GM12878 (cell line): ENCODE measurements at places on chromosomes 1 and 21. TPM values are rescaled to one million over a fixed set of nuclear protein-coding genes. Genes with fewer than 3 reads are reported as not detected.

The C1orf174 gene
- 26.2 and 32.2 TPM in 2 replicates for polyA plus RNA-seq

The DUSP10 gene
- polyA plus RNA-seq: 27.7 and 27.8 TPM in 2 replicates

The DNM3 gene
- 0.07 and 0.13 TPM in 2 replicates for polyA plus RNA-seq

The CERS2 gene
- 61.5 and 64.8 TPM in 2 replicates for polyA plus RNA-seq

The INSRR gene
- not detected in 2 replicates for polyA plus RNA-seq

The RIT1 gene
- polyA plus RNA-seq: 12.4 and 17.6 TPM in 2 replicates

The KIF14 gene
- 12.2 and 12.9 TPM in 2 replicates for polyA plus RNA-seq

GRCh38 chr1:91311672-91312071, 93.0 kb downstream of the HFM1 start:
- DNase-seq: no peak
- no peaks in the 10 kb centered on the region for H3K36me3 ChIP-seq
- H3K27me3 ChIP-seq: no peaks in the 10 kb centered on the region
- H3K27ac ChIP-seq: no peak overlapping the region
- H3K4me3 ChIP-seq: no peak overlapping the region

DNA sequence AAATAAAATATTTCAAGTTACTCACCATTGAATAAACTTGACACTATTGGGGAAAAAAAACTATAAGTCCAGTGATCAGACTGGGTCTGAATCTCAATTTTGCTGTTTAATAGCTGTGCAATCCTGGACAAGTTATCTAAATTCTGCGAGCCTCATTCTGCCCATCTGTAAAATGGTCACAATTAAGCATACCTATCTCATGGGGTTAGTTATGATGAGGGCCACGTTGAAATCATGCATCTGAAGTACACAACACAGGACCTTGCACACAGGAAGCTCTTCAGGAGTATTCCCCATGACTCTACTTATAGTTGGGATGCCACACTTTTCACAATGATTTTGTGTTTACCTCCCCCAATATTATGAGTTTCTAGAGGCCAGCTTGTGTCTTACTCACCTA, 3.8 kb upstream of the HTR1D start:
- H3K4me3 ChIP-seq: no peak overlapping the region
- no peak overlapping the region for H3K27ac ChIP-seq
- H3K27me3 ChIP-seq: peaks cover 1% of the 10 kb centered on the region
- no peaks in the 10 kb centered on the region for H3K4me1 ChIP-seq
- DNase-seq: no peak

DNA sequence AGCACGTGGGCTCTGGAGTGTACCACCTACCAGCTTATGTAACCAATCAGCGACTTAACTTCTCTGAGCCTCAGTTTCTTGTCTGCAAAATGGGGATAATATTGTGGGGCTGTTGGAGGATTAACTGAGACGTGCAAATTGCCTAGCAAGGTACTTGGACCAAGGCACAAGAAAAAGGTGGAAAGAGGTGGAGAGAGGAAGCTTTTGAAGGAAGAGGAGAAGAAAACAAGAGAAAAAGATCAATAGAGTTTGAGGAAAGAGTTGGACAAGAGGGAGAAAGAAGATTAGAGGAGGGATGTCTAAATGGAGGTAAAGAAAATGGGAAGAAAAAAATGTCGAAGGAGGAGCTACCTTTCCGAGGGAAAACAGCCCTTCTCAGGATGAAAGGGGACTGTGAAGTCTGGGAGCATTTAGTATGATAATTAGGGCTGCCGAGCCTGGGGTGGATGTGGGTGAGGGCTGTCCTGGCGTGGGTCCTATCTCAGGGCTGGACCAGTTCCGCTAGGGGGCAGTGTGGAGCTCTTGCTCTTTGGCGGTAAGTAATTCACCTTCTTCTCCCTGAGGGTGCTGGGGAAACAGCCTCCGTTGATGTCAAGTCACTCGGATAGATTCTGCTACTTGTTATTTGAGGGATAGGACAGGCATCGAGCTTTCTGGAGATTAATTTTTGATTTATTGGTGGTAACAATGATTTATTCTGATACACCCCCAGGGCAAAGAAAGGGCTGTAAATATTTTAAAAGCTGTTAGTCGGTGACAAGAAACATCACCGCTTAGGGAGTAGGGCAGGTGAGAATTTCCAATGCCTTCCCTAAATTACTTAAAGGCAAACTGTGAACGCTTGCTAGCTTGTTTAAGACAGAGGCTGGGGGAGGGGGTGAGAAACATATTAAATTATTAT, 79.0 kb upstream of the NFASC start:
- H3K27ac ChIP-seq: no peak overlapping the region
- DNase-seq: no peak
- no peaks in the 10 kb centered on the region for H3K4me1 ChIP-seq
- H3K4me3 ChIP-seq: no peak overlapping the region
- H3K36me3 ChIP-seq: no peaks in the 10 kb centered on the region
- H3K27me3 ChIP-seq: peaks cover 3% of the 10 kb centered on the region; the same call in 1 of the 2 replicates

DNA sequence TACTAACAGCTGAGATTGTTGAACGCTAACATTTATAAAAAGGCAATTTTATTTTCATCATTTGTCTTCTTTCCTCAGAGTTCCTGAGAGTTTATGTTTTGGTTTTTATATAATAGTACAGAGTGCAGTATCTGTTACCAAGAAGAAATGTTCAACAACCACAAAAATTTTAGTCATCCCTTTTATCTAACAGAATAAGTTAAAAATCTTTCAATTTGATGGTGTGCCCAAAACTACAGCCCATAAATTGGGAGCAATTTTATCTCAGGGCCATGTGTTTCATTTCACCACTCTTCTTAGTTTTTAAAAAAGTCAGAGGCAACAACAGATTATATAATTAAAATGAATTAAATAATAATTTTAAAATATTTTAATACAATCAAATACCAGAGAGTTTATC, 37.1 kb downstream of the NEXN start:
- H3K36me3 ChIP-seq: no peaks in the 10 kb centered on the region
- no peak overlapping the region for H3K4me3 ChIP-seq

GRCh38 chr1:219927298-219927955, 930 bp downstream of the SLC30A10 start:
- peak overlapping the region; percentile 27; the same call in 1 of the 2 replicates for H3K4me3 ChIP-seq
- H3K27me3 ChIP-seq: peaks cover 14% of the 10 kb centered on the region
- no peaks in the 10 kb centered on the region; the same call in 1 of the 2 replicates for H3K4me1 ChIP-seq
- no peak for DNase-seq
- H3K27ac ChIP-seq: no peak overlapping the region

DNA sequence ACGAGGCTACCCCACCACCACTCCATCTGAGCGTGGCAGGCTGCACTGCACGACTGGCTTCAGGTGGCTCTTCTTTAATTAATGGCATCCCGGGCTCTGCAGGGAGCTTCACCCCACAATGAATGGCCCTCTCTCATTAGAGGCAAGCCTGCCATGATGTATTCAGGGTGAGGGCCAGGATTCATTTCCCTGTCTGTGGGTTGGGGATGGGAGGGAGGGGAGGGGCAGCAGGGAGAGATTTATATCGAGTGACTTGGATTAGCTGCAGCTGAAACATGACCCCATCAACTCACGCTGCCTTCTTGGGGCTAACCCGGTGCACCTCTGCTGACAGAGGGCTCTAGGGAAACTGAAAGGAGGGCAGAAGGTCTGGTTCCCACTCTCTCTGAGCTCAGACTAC, 54.2 kb downstream of the ERI3 start:
- no peaks in the 10 kb centered on the region for H3K27me3 ChIP-seq
- no peak overlapping the region for H3K4me3 ChIP-seq
- DNase-seq: no peak
- no peaks in the 10 kb centered on the region for H3K4me1 ChIP-seq

DNA sequence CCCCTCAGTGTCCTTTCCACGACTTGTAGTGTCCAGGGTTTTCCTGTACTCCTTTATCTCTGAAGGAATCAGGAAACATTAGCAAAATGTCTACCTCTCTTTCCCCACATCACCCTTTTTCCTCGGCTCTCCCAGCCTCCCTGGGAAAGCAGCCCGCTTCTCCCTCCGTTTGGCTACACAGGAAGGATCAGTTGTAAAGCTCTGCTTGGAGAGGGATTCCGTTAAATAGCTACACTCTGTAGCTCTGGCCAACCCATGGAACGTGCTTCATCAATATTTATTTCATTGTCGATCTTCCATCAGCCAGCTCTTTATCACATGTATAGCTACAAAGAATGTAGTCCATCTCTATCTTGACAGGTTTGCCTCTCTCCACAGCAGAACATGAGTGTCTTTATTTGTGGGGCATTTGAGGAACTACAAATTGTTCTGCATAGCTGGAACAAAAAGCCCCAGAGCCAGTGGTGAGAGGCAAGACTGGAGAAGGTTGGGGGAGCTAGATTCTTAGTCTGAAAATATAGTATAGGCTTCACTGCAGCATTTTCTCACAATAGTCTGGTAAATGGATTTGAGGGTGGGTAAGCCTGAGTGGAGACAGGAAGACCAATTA, 191.8 kb downstream of the SLC35F3 start:
- DNase-seq: no peak
- no peaks in the 10 kb centered on the region; the same call in 1 of the 2 replicates for H3K27me3 ChIP-seq
- H3K4me1 ChIP-seq: no peaks in the 10 kb centered on the region
- no peak overlapping the region for H3K27ac ChIP-seq
- no peaks in the 10 kb centered on the region for H3K36me3 ChIP-seq

GRCh38 chr21:41706678-41707077, 60.2 kb downstream of the RIPK4 start:
- no peak overlapping the region for H3K27ac ChIP-seq
- H3K27me3 ChIP-seq: no peaks in the 10 kb centered on the region
- DNase-seq: no peak
- no peaks in the 10 kb centered on the region for H3K4me1 ChIP-seq

DNA sequence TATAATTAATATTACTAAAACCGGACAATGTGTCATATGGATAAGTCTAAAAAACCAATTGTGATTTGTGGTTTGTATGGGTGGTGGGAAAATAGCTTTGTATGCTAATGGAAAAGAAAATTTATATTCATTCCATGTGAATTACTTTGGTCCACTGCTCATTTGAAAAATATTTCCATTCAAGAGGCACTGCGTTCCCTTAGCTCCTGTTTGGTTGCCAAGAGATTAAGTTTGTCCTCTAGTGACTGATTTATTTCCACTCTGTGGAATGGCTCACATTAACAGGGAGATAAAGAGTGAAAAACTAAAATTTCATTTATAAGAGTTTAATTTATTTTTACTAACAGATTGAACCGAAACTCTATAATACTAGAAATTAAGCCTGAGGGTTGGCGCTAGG, 744.1 kb upstream of the CHRM3 start:
- H3K27ac ChIP-seq: no peak overlapping the region
- DNase-seq: no peak
- no peak overlapping the region for H3K4me3 ChIP-seq
- H3K36me3 ChIP-seq: no peaks in the 10 kb centered on the region
